ENCODE measurements at places on chromosomes 5 and 9.

DNA sequence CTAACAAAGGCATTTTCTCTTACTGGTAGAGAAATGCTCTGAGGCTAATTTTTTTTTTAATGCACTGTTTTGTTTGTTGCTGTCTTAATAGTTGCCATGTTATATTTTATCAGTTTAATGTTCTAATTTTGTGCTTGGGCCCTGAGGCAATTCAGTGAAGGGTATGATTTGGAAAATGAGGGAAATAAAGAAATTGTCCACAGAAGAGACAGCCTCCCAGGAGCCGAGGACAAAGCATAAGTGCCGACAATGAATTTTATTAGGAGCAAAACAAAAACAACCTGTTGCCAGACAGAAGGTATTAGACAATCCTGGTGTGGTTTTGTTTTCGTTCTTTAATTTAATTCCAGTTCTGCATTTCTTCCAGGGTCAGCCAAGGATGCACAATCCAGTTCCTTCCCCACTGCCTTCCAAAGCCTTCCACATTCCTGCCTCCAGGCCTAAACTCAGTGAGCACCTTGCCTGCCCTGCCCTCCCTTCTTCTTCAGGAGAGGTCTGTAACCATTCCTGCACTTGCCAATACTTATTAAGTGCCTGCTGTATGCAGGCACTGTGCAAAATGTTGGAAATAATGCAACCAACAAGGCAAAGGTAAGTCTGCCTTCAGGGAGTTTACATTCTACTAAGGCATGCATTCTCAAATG, 4.3 kb upstream of the TCOF1 start:
- DNase-seq: no peak

DNA sequence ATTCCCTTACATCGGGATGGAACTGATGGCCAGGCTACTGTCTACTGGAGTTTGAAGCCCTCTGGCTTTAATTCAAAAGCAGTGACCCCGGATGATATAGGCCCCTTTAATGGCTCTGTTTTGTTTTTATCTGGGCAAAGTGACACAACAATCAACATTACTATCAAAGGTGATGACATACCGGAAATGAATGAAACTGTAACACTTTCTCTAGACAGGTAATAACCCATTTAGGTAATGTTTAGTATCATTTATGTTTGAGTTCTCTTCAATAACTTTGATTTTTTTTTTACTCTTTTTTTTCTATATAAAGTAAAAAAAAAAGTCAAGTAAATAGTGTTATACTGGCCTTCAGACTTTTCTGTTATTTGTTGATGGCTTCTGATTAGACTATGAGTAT, 79.1 kb downstream of the ADGRV1 start:
- no peak for DNase-seq

- no peak for DNase-seq
These were observed 215.1 kb downstream of the CD180 start for GRCh38 chr5:66981266-66982055.

GRCh38 chr5:178495706-178496105, 94.5 kb downstream of the COL23A1 start:
- DNase-seq: no peak

DNA sequence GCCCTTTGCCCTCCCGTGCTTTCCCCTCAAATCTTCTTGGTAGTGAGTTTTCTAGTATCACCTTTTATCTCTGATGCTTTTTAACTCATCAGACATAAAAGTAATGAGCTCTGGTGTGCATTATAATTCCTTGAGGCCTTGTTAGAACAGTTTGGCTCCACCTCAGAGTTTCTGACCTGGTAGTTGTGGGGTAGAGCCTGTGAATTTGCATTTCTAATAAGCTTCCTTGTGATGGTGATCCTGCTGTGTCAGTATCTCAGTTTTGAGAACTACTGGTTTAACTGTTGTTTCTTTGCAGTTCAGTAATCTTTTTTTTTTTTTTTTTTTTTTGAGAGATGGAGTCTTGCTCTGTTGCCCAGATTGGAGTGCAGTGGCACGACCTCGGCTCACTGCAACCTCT, 31.1 kb downstream of the UBE2D2 start:
- DNase-seq: no peak

DNA sequence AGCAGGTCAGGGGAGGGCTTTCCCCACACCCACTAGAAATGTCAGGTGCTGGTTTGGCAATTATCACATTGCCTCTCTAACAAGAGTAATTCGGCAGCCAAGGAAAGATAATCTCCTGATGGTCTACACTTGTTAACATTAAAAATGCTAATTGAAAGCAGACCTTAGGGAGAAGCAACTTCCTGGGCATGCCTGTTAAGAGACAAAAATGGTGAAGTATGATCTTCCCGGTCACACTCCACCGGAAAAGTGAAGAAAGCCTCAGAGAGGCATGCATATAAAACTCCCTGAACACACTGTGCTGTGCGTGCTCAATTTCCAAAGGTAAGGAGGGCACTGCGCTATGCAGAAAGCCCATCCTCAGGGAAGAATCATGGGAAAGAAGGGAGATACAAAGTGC, 244.3 kb downstream of the FAM170A start:
- DNase-seq: no peak

- DNase-seq: no peak
These were observed 470 bp downstream of the HBEGF start for GRCh38 chr5:140345919-140346347.

DNA sequence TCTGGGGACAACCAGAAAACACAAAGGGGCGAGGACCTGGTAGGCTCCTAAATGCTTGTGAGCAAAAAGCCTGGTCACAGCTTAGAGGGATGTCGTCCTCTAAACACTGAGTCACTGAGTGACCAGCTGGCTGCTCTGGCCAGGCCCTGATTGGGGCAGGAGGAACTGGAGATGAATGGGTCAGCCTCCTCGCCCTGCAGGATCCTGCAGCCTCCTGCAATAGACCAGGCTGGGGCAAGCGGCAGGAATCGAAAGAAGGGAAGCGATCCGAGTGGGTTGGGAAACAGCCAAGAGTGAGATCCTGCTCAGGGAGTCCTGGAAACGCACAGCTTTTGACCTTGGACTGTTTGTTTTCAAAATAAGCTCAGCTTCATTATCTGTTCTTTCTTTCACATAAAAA, 34.1 kb upstream of the MSX2 start:
- DNase-seq: no peak

DNA sequence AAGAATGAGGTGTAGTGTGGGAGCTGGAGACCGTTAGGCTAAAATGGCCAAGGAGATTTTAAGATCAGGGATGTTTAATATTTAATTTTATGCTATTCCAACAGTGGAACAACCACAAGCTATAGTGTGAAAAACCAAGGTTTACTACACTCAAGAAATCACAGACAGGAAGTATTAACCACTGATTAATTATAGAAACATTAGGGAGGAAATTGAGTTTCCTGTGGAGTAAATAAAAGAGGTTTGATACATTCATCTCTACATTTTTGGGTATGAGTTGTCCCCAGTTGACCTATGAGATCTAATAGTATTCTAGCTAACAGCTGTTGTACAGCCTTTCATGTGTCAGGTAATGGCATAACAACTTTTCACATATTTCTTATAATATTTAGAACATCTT, 103.7 kb upstream of the MPDZ start:
- DNase-seq: no peak

DNA sequence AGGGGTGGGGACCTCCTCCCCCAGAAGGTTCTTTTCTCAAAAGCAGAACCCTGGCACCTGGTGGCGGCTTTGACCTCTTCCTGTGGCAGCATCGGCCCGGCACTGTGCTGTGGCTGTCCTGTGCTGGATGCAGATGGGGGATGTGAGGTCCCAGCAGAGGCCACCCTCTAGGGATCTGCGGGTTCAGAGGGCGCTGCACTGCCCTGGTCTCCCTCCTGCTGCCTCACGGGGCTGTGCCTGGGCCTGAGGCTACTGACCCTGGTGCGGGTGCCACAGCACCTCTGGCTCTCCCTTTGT, 76.6 kb upstream of the CACNA1B start:
- DNase-seq: no peak

- no peak for DNase-seq
These were observed 335.7 kb upstream of the RPS23 start for GRCh38 chr5:82613891-82614290.

GRCh38 chr5:144405991-144406390, 235.3 kb downstream of the KCTD16 start:
- DNase-seq: no peak

GRCh38 chr9:4850603-4851310, 58.0 kb downstream of the RCL1 start:
- no peak for DNase-seq

DNA sequence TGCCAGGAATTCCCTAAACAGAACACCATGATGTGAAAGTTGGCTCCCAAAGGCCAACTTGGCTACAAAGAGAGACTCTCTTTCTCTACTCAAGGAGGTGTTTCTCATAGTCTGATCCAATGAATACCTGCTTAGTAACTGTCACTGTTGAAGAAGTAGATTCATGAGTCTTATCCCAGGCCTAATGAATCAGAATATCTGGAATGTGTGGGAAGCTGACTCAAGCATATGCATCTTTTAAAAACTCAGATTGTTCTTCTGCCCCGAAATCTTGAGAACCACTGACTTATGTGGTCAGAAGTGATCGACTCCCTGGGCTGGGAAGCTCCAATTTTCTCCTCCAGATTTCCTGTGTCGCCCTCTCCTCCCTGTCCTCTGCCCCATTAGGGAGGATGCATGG, 345.6 kb downstream of the PLK2 start:
- DNase-seq: no peak

DNA sequence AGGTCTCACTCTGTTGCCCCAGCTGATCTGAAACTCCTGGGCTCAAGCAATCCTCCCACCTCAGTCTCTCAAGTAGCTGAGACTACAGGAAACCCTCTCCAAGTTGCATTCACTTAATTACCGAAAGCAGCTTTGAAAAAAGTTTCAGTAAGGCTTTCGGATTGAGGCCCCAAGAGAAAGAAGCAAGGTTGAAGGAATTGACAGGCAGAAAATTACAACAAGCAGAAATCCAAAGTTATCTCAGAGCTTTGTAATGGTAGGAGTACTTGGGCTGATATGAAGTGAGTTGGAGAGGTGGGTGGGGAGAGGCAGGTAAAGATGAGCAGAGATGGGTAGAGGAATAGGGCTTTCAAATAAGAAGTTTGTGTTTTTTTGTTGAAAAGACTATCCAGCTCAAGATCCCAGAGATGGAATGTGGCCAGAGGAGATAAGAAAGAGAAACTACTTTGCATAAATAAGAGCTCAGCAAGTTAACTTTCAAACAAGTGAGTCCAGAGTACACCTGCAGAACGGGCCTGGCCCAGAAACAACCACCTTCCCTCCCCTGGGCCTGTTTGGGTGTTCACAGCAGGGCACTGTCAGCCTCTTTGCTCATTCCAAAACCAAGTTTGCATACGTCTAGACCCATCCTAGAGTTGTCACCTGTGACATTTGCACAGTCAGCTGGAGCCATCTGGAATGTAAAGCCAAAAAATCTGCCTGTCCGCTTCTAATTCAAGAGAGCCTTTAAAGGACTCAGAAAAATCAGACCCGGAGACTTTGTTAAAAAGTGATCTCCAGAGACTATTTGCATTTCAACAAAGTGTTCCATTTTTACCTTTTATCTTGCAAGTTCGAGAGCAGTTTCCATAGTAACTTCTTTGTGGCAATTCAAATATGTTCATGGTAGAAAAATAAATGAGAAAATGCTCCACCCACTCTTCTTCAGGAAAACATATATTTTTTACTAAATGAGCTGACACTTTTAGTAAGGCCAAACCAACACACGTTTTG, 2.2 kb upstream of the CLINT1 start:
- no peak for DNase-seq

- no peak for DNase-seq
These were observed 167.8 kb downstream of the RASEF start for GRCh38 chr9:82894961-82895821.

GRCh38 chr5:97098922-97099321, 43.5 kb downstream of the LIX1 start:
- no peak for DNase-seq

DNA sequence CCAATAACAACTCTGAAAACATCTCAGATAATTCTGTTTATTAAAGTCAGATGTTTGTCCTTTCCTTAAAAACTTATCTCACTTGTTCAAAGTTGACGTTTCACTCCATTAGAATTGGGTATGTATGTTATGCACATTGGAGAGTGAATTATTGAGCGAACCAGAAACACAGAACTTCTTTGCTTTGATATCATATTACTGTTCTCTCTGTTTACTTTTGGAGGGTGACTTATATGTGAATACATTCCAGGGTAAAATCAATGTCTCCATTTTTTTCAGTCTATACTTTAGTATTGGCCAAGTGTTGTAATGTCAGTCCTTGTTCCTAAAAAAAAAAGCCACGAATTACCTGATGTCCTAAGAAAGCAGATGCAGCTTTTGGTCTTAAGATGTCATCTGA, 307.4 kb downstream of the CSNK1G3 start:
- DNase-seq: no peak

DNA sequence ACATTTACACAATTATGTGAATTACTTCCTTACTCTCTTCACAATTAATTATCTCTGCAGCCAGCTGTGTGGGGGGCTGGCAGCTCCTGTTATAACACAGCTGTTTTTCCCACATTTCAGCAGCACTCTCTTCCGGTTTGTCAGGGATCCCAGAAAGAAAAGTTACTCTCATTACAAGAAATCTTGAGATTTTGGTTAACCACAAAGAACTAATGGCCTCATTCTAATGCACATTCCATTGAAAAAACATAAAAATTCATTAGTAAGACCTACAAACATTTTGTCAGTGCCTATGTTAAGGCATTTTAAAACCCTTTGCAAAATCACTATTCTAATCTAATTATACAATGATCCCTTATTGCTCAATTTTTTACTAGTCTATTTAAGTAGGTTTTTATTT, 64.1 kb downstream of the PDE4D start:
- DNase-seq: no peak

GRCh38 chr5:72295539-72295938, 24.5 kb downstream of the MRPS27 start:
- no peak for DNase-seq

- DNase-seq: no peak
These were observed 1.7 kb downstream of the FKBP15 start for GRCh38 chr9:113219186-113219936.

DNA sequence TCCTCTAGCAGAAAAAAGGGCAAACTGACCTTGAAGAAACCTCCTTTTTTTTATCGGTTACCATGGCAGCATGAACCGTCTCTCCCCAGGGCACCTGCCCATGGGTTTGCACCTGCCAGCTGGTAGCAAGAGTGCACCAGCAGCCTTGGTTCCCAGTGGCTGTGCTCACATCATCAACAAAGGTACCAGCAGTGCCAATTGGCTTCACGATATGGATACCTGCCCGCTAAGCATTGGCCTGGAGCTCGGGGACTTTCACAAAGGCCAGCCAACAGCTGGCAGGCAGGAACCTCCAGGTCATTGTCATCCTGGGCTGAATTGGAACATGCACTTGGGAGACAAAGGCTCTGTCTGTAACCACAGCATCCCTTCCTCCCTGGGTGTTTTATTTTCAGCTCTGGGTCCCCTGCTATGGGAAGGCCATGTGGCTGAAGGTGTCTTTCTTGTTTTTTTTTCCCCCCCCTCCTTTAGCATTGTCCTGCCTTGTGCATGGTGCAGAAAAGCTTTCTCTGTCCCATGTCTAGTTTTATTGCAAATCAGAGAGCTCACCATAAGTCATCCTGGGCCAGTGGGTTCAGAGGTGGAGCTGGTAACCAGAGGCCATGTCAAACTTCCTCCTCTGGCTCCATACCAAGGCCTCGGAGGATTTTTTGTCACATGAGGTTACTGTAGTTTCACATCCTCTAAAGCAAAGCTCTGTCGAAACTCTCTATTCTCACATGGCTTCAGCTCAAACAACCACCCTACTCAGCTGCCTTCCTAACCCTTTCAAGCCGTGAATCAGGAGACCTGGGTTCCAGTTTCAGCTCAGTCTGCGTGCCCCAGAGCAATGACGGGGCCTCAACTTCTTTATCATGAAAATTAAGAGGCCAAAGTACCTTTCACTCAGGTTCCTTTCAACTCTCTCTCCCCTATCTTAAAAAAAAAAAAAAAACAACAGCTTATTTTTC, 145.5 kb upstream of the MAP3K1 start:
- no peak for DNase-seq

- peak; percentile 36 for DNase-seq
These were observed 113.0 kb downstream of the GAPVD1 start for GRCh38 chr9:125374443-125375309.
